ENCODE measurements at places on chromosomes 16 and 17.

- DNase-seq: no peak
These were observed 35.7 kb downstream of the NOS2 start for GRCh38 chr17:27764589-27764988.

DNA sequence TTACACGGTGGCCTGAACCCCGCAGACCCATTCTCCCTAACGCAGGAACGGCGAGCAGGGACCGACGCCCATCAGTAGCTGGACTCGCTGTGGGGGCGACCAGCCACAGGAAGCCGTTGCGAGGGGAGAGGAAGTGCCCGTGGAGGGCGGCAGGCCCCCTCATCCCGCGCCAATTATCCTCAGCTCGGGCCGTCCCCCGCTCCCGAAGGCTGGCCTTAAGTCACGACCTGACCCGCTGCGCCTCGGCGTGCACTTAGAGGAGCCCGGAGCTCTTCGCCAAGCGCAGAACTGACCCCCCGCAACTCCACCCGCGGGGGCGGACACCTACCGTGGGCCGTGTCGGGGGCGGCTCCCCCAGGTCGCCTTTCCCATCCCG lies 401 bp downstream of the ARL16 start:
- no peak for DNase-seq

DNA sequence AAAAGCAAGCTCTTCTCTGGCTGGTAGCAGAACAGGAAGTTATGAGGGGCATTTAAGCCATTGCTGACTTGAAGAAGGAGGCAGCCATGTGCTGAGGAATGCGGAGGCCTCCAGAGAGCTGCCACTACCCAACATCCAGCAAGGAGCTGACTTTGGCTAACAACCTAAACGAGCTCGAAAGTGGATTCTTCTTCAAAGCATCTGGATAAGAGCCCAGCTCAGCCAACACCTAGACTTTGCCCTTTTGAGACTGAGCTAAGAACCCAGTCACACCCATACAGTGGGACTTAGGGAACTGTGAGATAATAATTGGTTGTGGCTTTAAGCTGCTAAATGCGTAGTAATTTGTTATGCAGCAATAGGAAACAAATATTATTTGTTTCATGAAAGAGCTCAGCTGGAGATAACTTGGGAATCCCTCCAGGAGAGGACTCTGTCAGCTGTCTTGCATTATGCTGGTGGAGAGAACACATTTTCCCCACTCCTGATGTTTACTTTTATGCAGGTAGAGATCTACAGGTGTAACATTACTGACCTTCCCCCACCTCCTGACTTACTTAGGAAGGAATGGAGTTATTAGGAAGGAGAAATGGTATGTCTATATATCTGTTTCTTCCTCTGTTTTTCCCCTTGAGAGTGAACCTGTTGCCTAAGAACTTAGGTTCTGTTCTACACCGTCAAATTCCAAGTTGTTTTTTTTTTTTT lies 52.7 kb upstream of the ZNF629 start:
- no peak for DNase-seq

GRCh38 chr17:58376472-58377000 lies 24.5 kb upstream of the SUPT4H1 start:
- no peak for DNase-seq

DNA sequence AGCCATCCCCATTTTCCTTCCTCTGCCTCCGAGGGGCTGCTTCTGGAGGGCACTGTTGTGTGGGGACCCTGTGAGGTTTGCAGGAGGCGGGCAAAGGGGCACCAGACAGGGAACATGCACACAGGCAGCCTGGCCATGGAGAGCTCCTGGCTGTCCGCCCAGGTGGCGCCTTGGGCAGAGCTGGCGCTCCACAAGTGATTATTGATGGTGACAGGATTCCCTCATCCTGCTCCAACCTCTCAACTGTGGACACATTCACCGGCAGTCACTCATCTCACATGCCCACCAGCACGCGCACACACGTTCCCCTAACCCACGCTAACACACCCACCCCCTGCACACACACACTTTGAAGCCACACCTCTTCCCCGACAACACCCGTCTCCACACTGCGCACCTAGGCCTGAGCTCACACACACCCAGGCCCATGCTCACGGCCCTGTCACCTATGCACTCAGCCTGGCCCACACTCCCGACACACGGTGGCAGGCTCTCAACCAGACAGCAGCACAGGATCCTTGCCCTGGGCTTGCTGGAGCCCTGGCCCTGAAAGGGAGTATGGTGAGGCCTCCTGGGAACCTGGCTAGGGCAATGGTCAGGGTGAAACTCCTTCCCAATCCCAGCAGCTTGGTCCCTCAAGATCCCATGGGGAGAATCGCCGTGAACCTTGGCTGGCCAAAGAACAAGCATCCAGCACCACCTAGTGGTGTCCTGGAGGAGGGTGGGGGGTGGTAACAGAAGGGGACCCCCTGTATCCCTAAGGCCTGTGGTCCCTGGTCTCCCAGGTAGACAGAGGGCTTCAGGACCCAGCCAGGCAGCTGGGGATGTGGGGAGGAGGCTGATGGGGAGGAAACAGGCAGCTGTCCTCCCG lies 3.6 kb downstream of the PNMT start:
- no peak for DNase-seq

DNA sequence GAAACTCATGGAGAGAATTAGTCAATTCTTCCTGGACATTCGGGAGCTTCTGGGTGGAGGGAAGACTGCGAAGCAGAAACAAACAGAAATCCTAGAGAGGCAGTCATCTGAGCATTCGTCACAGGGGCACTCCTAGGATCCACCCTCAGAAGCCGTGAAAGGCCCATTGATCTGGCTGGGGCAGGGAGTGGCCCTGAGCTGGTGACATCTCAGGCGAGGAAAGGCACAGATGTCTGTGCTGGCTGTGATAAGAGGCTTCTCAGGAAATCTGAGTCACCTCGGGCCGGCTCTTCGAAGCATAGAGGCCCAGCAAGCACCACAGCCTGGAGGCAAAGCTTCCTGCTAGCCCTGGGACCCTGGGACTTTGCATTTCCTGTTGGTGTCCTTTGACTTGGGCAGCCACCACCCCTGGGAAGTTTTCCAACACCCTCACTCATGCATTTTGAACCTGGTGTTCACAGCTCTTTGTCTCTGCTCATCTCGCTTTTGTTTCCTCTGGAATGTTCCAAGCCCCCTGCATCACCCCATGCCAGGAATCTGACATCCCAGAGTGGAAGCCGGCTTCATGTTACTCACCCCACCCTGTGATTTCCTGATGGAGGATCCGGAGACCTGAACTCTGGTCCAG lies 23.3 kb upstream of the CDRT4 start:
- DNase-seq: no peak

GRCh38 chr17:59838052-59838916 lies 54.5 kb downstream of the TUBD1 start:
- DNase-seq: peak; percentile 42

- no peak for DNase-seq
These were observed 135.1 kb downstream of the PRKCA start for GRCh38 chr17:66437476-66438026.

- DNase-seq: no peak
These were observed 394.5 kb downstream of the GRIN2A start for GRCh38 chr16:9787717-9788116.

DNA sequence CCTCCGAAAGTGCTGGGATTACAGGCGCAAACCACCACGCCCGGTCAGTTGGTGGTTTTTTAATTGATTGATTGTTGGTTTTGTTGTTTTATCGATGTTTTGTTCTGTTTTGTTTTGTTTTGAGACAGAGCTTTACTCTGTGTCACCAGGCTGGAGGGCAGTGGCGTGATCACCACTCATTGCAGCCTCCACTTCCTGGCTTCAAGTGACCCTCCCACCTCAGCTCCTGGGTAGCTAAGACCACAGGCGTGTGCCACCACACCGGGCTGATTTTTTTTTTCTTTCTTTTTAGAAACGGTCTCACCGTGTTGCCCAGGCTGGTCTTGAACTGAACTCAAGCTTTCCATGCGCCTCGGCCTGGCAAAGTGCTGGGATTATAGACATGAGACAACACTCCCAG lies 12.4 kb downstream of the FAM234A start:
- DNase-seq: no peak

GRCh38 chr17:56447171-56447570 lies 146.3 kb upstream of the NOG start:
- DNase-seq: no peak

DNA sequence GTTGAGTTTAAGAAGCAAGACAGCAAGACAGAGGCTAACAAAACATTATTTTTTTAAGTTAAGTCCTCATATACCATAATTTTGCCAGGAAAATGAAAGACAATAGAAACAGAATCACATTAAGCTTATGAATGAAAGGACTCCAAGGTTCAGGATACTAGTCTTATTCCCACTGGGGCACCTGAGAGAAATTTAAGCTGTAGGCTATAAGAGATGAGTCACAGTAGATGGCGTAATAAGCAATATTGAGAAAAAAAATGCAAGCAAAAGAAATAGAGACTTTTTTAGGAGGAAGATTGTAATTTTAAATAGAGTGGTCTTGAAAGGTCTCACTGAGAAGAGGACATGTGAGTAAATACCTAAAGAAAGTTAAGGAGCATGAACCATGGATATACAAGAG lies 57.1 kb upstream of the KIF2B start:
- no peak for DNase-seq

- DNase-seq: no peak
These were observed 5.3 kb downstream of the MPP3 start for GRCh38 chr17:43827596-43827995.

- no peak for DNase-seq
These were observed 366.0 kb upstream of the CCL2 start for GRCh38 chr17:33889040-33889439.

DNA sequence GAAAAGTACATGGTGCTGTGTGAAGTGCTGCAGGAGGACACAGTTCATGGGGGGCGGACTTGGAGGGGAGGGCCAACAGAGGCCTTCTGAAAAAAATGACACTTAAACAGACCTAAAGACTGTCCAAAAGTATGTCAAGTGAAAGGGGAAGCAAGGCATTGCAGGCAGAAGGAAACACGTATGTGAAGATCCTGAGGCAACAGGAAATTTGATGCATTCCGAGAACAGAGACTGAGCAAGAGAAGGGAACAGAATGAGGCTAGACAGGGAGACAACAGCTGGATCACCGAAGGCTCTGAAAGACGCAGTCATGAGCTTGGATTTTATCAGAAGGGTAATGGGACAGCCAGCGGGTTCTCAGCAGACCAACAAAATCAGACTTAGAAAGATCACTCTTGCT lies 1.1 kb downstream of the IFT20 start:
- DNase-seq: no peak

- no peak for DNase-seq
These were observed 77.5 kb upstream of the NACA2 start for GRCh38 chr17:61668486-61668885.

DNA sequence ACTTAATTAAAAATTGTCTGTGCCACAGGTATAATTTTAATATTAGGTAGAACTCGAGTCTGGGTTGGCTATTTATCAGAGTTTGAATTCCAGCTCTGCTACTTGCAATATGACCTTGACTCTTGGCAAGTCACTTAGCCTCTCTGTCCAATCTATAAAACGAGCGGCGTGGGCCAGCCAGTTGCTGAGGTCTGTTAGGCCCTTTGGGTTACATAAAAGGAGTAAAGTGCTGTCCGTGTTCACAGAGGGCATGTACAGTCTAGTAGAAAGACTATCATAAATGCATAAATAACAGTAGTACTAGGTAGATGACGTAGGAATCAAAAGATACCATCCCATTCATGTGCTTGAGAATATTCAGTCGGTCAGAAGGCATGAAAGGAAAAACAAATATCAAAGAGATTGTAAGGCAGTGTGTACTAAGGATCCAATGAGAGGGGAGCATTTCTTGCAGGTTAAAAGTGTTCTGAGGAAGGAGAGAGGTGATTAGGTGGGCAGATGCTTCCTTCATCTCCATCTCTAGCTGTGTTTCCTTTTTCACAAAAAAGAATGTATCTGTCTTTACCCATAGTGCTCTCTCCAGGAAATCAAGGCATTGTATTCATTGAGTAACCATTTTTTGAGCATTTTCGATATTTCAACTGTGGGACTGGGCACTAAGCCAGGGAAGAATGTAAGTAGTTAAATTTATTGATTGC lies 2.4 kb downstream of the TNRC6A start:
- DNase-seq: no peak

DNA sequence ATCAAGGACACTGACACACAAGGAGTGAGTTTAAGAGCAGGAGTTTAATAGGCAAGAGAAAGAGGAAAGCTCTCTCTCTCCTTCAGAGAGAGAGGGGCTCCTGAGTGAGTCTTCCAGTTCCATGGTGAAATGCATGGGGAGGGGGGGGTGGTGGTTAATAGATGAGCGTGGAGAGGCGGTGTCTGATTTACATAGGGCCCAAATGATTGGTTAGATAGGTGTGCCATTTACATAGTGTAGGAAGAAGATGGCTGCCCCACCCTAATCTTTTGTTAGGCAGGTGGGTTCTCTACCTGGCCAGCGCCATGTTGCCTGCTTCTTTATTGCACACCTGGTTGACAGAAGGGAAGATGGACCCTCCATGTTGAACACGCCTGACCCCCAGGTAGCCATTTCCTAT lies 250.0 kb upstream of the CACNG5 start:
- DNase-seq: no peak

- DNase-seq: no peak
These were observed 643.5 kb downstream of the CDH11 start for GRCh38 chr16:64478252-64478906.

DNA sequence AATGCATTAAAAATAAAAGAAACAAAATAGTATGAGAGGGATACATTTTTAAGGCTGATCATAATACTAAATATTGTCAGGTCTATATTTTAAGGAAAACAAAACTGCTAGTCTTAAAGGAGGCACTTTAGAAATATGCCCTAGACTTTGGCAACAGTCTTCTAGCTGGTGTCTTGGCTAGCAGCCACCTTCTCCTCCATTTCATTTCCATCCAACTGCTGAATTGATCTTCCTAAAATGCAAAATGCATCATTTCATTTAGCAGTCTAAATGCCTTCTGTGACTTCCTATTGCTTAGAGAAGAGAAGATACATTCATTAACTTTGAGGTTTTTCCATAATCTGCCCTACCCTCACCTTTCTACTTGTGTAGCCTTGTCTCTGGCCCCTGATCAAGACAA lies 1404.1 kb downstream of the CDH11 start:
- DNase-seq: no peak

GRCh38 chr16:89084411-89084810 lies 9.2 kb upstream of the ACSF3 start:
- DNase-seq: no peak

- no peak for DNase-seq
These were observed 14.7 kb upstream of the HOXB9 start for GRCh38 chr17:48640858-48641180.

DNA sequence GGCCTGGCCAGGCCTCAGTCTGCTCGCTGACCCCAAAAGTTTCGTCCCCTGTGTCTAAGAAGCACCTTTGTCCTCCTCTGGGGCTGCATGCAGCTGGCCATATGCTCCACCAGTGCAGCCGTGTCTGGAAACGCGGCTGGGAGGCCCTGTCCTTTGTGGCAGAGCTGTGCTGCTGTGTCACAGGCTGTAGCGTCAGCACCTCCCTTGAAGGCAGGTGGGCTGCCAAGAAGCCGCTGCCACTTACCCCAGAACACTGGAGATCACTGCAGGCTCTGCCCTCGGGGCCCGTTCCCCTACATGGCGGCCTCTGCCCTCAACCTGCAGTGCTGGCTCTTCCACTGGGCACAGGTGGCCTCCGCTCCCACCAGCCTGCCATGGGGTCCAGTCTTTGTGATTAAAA lies 15.7 kb upstream of the MC1R start:
- DNase-seq: no peak

GRCh38 chr17:45150911-45151809 lies 2.9 kb downstream of the HEXIM1 start:
- DNase-seq: no peak

- no peak for DNase-seq
These were observed 6.2 kb downstream of the SLC47A1 start for GRCh38 chr17:19539841-19540311.

- DNase-seq: no peak
These were observed 4.3 kb upstream of the GIP start for GRCh38 chr17:48972749-48973097.
